ENCODE measurements at places on chromosomes 6 and 20.

- no peak for DNase-seq
Measured at GRCh38 chr6:14730654-14731053, 515.2 kb upstream of the JARID2 start.

DNA sequence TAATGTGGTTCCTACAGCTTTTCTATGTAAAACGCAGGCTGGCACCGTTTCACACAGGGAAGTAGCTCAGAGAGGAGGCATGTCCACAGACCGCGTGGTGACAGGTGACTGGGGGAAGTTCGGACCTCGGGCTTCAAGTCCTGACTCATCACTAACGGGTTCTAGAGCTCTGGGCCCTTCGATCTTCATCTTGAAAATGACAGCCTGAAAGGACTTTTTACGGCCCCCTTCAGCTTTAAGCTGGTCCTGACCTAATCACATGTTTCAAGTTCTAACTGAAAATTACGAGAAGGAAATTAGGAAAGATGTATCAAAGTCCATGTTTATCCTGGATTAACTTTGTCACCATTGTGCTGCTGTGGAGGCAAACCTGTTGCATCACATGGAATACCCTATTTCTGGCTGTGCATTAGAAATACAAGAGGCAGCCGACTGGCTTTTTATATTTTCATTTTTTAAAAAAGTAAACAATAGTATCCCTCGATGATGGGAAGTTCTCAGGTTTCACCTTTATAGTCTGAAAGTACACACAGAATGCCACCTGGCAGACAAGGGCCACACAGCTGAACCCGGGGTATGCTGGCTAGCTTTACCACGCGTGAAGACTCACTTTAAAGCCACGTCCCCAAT is 2.0 kb downstream of the MAN1A1 start:
- DNase-seq, result peak; percentile 12

DNA sequence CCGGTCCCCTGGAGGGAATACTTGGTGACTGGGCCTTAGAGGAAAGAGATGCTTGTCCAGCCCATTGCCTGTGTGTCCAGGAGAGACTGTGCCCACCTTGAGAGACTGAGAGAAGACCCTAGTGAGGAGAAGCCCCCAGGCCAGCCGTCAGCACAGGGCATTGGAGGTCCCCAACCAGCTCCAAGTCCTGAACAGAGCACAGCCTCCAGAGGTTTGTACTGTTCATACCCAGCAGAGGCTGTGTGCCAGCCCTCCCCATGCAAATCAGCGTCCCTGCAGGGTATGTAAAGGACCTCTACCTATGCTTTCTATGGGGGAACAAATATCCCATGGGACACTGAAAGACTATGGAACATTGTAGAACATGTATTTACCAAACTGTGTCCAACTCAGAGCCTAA is 8.4 kb downstream of the HLA-E start:
- no peak for DNase-seq

GRCh38 chr6:53628354-53629119 is 37.0 kb downstream of the KLHL31 start:
- no peak for DNase-seq

Data from effector CD4-positive, alpha-beta T cell (primary cell).